ENCODE measurements at places on chromosomes 3 and 15.

DNA sequence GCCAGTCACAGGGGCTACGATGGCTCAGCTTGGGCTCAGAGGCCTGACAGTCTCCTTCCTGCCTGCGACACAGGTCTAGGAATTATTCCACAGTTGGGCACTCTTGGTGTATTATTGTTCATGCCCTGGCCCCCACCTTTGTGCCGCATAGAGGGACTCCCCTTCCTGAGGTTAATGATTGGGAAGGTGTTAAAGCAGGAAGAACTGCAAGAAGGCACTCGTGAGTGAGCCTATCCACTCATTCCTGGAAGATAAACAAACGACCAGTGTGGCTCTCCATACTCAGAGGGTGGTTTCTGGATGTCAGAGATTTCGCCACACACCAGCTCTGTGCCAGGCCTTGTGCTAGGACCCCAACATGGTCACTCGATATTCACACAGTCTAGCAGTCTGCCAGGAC lies 12.3 kb downstream of the LIPC start:
- DNase-seq, result no peak

GRCh38 chr15:97930230-97930629 lies 30.3 kb upstream of the ARRDC4 start:
- DNase-seq, result no peak

- no peak for DNase-seq
Observed at GRCh38 chr3:31504230-31504629, 28.5 kb upstream of the STT3B start.

DNA sequence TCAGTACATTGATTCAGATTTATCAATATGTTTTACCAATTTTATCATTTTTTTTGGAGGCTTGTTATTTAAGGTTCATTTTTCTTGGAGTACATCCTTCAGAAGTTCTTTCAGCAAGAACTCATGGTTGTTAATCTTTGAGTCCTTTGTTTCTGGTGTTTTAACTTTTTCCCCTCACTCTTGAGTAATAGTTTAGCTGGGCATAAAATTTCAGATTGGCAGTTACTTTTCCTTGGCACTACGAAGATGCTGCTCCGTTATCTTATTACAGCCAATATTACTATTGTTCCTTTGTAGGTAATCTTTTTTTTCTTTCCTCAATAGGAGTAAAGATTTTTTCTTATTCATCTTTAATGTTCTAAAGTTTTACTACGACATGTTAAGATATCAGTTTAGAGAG lies 9.8 kb downstream of the LRRC58 start:
- DNase-seq, result no peak

DNA sequence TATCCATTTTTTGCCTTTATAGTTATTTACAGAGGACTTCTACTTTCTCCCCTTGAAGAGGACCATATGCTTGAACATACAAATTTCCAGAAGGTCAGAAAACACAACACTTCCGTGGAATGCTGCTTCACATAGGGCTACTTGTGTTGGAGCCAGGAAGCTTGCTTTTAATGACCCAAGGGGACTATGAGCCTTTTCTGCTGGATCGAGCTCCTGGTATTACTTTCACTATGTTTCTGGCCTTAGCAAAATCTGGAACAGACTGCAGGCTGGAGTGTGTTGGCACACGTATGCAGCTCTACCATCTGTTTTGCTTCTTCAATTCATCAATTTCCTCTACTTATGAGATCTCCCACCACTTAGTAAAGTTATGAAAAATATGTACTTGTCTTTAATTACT lies 69.3 kb upstream of the CBLB start:
- DNase-seq, result no peak

DNA sequence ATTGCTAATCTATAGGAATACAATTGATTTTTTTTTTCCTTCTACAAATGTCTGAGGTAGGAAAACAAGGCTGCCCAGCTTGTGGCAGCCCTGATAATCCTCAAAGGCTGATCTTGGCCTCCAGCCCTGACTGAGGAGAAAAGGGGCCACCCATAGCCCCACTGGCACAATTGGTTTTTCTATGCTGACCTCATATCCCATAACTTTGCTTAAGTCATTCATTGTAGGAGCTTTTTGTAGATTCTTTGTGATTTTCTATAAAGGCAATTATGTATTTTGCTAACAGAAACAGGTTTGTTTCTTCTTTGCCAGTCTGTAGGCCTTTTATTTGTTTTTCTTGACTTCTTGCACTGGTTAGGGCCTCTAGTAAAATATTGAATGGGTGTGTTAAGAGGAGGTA lies 80.2 kb upstream of the C15orf39 start:
- DNase-seq, result no peak

DNA sequence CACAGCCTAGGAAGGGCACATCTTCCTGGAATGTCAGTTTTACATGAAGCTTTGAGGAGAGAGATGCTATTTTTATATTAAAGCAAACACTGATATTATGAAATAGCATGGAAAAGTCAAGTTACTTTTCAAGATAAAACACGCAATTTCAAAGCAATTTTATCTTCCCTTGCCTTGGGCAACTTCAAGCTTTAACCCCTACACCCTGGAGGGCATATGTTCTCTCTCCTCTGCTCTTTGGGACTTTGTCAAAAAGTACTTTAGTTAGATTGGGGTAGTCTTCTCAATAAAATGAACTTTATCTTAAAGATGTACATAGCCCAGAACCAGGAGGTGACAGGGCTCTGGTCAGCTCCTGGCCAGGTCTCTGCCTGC lies 86.9 kb upstream of the PLXNA1 start:
- DNase-seq, result no peak
